OCI-LY7 (cell line): ENCODE measurements at places on chromosomes 13 and 19.

GRCh38 chr13:32585550-32586079 lies 637 bp upstream of the PDS5B start:
- peak; percentile 19 for DNase-seq

DNA sequence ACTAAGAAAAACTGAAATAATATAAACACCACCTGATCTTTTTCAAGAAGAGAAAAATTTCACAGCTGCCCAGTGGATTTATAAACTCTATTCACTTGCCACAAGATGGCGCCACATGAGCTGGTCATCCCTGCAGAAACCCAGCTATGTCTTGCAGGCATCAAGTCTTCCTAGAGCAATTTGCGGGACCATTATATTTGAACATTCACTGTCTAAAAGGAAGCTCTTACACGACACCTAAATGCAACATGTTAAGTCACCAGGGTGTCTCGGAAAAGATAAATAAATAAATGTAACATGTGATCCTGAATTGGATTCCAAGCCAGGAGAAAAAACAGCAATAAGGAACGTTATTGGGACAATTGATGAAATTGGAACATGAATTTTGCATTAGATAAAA lies 20.3 kb upstream of the AKT2 start:
- DNase-seq: peak; percentile 91

- no peak for DNase-seq
Observed at GRCh38 chr13:22200440-22200839, 529.6 kb downstream of the FGF9 start.

DNA sequence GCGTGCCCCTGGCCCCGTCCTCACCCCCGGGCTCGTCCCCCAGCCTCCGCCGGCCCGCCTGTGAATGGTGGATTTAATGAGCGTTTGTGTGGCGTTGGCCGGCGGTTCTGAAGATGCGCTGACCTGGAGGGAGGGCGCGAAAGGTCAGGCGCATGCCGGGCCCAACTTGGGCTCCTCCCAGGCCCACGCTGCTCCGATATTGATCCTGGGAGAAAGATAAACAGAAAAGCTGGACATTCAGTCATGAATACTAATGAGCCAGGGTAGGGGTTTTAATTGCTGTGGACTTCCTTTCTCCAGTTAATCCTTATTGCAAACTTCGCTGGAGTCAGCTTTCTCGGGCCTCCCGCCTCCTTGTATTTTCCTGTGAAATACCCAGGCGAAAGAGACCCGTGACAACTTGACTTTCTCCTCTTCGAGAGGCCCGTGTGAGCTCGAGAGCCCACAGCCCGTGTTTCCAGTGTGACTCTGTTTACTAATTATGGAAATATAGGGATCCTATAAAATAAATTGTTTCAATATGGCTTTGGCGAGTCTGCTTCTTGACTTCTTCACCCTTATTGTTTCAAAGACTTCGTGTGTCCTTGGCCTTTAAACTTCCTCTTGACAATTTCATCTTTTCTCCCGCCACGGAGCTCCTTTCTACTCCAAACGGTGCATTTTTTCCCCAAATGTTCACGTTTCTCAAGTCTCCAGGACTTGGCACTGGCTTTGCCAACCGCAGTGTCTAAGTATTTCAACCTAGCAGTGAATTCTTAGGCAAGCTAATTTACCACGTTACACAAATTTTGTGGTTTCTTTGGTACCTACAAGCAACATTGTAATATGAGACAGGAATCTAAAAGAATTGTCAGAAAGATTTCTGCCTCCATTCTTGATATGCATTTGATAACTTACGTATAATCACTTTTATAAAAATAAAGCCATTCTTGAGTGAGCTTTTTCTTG lies 10.5 kb downstream of the ZIC2 start:
- no peak for DNase-seq
